ENCODE measurements at places on chromosomes 2 and 18.

- DNase-seq = no peak
Observed at GRCh38 chr18:11224153-11224552, 74.8 kb upstream of the PIEZO2 start.

GRCh38 chr2:17899871-17900270 lies 21.4 kb downstream of the KCNS3 start:
- DNase-seq = no peak

DNA sequence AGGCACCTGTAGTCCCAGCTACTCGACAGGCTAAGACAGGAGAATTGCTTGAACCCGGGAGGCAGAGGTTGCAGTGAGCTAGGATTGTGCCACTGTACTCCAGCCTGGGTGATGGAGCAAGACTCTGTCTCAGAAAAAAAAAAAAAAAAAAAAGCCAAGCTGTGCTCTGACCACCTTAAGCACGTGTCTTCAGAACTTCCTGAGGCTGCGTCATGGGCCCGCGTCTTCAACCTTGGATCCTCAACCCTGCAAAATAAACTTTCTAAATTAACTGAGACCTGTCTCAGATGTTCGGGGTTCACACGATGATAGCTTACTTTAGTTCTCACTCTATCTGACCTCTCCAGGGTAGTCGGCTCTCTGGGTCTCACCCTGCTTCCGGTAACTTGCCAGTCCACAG lies 65.8 kb upstream of the CABLES1 start:
- DNase-seq = peak; percentile 60

DNA sequence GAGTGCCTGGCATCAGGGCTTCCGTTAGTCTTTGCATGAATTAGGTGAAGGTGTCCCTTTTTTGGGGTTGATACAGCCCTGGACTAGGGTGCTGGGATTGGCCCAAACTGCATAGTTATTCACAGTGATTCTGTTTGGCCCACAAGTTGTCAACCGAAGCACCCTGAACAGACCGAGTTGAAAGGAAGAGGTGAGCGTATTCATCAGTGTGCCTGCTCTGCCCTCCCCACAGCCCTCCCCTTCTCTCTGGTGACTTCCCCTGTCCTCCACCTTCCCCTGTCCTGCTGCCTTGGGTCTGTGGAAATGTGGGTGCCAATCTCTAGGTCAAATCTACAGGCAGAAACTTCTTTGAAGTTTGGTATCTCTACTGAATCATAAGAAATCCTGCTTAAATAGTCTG lies 330.5 kb downstream of the DYSF start:
- DNase-seq = no peak

DNA sequence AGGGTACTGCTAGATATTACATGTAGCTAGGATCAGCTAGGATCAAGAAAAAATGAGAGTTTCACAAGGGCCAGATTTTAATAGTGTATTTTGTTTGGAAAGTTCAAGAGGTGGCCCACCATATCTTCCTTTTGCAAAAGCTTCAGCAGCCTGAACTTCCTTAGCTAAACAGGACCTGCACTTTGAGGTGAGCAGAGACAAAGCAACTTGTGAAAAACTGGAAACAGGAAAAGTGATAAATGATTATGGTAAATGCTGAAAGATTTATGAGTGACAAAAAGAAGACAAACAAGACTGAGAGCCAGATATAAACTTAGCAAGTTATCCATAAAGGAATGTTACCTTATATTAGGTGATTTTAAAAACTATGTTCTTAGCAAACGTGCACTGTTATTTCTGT lies 123.6 kb downstream of the ZNF521 start:
- no peak for DNase-seq

DNA sequence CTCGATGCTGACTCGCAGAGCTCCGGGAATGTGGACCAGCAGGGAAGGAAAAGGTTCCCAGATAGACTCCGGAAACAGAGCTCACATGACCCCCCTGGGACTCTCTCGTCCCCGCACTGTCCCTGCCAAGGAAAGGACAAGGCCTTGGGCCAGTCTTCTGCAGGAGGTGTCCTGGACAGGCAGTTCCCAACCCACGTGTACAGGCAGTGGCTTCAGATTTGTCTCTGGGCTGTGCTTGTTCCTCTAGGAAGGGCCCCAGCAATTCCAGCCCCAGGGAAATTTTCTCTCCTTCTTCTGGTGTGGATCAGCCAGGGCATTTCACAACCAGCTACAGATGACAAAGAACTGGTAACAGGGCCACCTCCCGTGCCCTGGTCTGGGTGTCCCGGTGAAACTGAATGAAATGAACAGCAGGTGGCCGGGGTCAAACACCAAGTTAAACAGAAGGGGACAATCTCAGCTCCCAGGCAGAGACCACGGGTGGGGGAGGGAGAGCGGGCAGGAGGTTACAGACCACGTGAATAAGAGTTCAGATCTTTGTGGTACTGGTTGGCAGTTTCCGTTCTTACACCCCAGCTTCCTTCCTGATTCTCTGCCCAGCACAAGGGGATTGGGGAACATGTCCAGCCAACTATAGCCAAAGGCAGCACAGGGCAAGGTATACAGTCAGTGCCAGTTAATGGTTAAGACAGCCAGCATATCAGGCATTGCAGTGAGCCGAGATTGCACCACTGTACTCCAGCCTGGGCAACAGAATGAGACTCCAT lies 52.2 kb upstream of the CAB39 start:
- peak; percentile 53 for DNase-seq

DNA sequence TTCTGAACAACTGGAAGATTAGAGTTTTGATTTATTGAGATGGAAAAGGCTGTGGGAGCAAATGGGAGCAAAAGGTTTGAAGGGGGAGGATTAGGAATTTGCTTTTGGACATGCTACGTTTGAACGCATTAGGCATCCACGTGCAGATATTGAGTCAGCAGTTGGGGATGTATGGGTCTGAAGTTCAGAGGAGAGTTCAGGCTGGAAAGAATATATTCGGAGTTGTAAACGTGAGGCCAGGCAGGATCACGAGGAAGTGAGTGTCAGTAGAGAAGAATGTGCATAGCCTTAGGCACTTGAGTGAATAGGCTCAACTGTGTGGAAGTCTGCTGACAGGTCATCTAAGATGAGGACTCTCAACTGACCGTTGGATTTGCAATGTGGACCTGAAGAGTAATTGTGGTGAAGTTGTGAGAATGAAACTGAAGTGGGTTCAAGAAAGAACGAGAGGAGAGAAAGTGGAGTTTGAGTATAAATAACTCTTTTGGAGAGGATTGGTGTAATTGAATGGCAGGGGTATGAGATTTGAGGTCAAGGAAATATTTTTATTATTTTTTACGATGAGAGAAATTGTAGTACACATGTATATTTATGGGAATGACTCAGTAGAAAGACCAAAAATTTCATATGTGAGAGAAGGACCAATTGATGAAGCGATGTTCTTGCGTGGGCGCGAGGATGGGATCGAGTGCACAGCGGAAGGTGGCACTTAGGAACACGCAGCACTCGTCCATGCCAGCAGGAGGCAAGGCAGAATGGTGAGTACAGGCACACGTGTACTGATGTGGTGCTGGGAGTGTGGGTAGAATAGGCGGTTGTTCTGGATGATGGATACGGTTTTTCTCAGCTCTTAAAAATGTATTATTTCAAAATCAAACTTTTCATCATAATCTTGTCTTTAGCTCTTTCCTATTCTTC lies 40.5 kb upstream of the POLE4 start:
- no peak for DNase-seq

DNA sequence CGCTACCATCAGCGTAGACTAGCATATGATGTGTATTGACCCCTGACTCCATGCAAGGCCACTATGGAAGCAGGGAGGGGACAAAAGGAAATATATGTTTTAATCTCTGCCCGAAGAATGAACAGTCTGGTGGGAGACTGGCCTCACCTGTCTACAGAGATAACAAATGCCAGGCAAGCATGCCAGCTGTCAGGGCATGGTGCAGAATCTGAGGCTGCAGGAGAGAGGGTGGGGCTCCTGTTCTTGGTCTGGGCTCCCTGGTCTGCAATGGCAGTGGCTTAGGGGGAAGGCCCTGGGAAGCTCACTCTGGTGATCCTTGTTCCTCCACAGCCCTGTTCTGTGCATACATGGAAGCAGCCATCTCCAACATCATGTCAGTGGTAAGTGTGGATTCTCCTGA lies 27.5 kb downstream of the SLC14A2 start:
- no peak for DNase-seq

DNA sequence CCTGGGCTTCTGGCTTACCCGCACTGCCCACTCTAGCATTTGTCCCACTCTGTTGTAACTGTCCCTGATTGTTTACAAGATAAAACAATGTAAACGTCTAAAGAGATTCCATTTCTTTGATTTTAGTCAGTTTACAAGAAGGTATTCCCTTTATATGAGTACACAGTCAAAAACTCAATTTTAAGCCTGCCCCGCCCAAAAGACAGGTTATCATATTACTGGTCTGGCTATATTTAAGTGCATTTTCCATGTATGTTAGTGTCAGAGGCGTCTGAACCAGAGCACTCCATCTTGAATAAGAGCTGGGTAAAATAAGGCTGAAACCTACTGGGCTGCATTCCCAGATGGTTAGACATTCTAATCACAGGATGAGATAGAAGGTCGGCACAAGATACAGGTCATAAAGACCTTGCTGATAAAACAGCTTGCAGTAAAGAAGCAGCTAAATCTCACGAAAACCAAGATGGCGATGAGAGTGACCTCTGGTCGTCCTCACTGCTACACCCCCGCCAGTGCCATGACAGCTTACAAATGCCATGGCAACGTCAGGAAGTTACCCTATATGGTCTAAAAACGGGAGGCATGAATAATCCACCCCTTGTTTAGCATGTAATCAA lies 15.0 kb downstream of the GPR45 start:
- no peak for DNase-seq
